ENCODE measurements at places on chromosomes 16 and 17.

- peak; percentile 41 for DNase-seq
These were observed 107.9 kb downstream of the SMG6 start for GRCh38 chr17:2195729-2196128.

DNA sequence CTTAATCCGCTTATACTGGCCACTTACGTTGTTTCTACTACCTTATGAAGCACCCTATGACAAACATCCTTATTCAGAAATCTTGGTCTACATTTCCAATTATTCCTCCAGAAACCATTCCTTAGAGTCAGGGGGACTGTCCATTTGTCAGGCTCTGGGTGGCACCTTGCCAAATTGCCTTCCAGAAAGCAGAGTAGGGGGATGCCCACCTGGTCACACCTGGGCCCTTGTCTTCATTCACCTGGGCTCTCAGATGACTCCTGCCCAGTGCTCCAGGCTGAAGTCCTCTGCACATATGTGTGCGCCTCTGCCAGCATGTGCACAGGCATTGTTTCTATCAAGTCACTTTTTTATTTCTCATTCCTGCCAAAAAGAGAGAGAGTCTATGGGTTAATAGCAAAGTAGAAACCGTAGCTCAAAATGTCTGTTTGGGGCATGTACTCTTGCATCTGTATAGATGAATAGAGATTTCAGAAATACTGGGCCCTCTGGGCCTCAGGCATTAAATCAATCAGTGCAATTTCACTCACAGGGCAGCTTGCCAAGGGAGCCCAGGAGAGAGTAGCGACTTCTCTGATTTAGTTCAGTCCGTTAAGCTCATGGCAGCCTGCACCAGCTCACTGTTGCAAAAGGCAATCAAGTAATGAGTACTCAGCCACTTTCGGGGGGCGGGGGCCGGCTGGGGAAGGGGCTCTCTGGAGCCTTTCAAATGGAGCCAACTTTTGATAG lies 104.7 kb downstream of the SOCS1 start:
- no peak for DNase-seq

- no peak for DNase-seq
These were observed 27.4 kb downstream of the IQCK start for GRCh38 chr16:19745286-19746010.

DNA sequence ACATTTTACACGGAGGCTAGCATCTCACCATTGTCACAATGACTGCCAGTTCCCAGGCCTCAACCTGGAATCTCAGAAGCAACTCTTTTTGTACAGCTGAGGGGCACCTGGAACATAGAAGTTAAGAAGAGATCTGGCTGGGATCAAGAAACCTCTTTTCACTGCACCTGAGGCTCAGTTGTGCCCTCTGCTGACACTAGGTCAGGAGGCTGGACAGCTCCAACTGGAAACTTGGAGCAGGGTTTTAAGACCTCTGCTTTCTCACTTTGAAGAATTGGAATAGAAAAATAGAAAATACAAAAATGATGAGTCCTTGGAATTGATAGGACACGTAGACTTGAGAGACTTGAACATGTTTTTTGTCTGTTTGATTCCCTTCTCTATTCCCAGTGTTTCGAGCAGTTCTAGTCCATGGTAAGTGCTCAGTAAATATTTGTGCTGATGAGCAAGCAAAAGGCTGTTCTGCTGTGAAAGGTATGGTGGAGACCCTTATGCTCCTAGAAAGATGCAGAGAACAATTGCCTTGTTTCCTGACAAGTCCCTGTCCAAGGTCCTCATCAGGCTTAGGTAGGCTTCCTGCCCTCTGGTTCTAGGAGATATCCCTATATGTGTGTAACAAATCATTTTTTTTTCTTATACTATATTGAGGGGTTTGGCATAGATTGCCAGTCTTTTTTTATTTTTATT lies 13.6 kb upstream of the PPM1D start:
- DNase-seq, result no peak

GRCh38 chr17:77877036-77877435 lies 81.5 kb upstream of the TNRC6C start:
- no peak for DNase-seq

- DNase-seq, result no peak
These were observed 43.4 kb upstream of the GSE1 start for GRCh38 chr16:85569615-85570212.

- DNase-seq, result no peak
These were observed 6.4 kb upstream of the ALOX15B start for GRCh38 chr17:8032442-8032841.

DNA sequence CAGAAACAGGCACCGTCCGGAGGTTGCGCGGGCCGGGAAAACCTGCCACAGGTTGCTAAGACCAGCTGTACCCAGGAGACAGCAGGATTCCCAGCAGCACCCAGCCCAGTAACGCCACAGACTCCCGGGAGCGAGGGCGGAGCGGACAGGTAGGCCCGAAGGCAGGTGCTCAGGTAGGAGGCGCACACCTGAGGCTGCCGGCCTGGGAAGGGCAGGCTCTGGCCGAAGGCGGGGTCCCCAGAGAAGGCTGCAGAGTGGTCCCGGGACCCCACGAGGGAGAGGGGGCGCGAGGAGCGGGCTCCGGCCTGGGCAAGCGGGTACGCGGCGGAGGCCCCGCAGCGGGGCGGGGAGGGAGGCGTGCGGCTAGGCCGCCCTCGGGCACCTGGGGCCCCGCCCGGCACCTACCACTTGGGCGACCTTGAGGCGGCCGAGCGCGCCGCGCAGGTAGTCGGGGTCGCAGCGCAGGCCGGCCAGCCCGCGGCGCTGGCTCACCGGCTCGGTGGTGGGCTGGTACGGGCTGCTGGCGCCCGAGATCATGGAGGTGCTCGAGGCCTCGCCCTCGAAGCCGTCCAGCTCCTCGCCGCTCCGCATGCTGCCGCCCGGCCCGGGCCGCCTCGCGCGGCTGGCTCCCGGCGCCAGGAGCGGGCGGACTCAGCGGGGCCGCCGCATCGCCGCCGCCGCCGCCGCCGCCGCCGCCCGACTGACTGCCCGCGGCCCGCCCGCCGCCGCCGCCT lies 441 bp downstream of the CMTM4 start:
- DNase-seq, result no peak

DNA sequence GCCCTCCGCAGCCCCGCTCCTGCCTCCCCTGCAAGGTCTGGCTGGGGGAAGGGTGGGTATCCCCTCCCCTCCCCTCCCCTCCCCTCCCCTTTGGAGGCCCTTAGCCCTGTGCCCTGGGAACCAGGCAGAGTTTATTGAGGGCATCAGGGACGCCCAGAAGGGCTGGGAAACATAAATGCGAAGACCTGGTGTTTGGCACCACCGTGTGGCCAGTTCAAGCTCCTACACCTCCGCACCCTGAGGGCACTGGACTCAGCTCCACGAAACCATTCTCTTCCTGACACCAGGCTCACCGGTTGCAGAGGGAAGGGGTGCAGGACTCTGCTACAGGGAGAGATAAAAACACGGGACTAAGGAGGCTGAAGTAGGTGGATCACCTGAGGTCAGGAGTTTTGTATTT lies 1.0 kb upstream of the AIPL1 start:
- DNase-seq, result peak; percentile 46

GRCh38 chr17:37844158-37844976 lies 79.8 kb upstream of the TBC1D3K start:
- peak; percentile 61 for DNase-seq

GRCh38 chr17:28133562-28133970 lies 91.1 kb downstream of the NLK start:
- no peak for DNase-seq

DNA sequence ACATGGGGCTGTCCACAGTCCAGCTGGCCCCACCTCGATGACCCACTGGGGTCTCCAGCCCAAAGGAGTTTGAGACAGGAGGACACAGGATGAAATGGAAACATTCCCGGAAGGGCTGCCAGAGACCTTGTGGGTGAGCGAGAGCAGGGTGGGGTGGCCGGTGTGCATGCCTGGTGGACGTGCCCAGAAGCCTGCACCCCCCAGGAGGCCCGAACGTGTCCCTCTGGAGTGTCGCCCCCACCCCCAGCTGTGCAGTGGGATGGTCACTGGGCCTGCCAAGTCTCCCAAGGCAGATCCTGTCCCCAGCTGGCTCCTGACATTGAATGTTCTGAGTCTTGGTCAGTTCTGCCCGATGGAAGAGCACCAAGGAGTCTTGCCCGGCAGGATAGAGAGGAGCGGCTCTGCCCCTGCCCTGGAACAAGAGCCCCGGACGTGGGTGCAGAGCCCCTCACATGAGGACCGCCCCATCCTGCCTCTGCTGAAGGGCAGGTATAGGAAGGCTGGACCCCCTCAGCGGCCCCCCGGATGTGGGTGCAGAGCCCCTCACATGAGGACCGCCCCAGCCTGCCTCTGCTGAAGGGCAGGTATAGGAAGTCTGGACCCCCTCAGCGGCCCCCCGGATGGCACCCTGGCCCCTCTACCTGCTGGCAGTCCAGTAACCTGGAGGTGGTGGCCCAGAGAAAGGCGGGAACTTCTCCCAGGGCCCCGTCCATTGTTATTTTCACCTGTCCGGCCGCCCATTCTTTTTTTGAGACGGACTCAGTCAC lies 3.1 kb upstream of the CAPN15 start:
- no peak for DNase-seq

- DNase-seq, result no peak
These were observed 3.2 kb upstream of the ELOB start for GRCh38 chr16:2779978-2780898.

- DNase-seq, result no peak
These were observed 143.9 kb downstream of the CCDC182 start for GRCh38 chr17:57601143-57601735.

DNA sequence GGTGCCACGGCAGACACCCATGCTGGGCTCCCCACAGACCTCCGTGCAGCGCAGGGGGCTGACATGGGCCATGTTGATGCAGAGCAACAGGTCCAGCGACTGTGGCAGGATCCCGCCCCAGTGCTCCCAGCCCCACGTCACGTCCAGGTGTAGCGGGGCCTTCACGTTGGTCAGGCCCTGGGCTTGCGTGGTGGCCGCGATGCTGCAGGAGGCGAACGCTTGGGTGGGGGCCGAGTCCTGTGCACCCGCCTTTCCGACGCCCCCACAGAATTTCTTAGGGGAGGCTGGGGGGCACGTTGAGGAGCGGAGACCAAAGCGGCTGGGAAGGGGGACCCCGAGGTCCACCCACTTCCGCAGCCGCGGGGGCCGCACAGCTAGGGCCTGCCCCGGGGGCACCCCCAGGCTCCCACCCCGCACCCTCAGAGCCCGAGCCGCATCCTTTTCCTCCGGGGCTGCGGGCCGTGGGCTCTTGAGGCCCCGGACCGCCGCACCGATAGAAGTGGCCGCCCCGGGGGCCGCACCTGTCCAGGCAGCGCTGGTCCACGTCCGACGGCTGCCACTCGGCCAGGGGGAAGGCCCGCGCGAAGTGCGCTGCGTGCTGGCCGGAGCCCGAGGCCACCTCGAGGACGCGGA lies 416 bp downstream of the METTL26 start:
- no peak for DNase-seq

GRCh38 chr16:82031116-82032084 lies 3.7 kb upstream of the HSD17B2 start:
- no peak for DNase-seq

GRCh38 chr17:51700011-51700760 lies 439.8 kb downstream of the UTP18 start:
- DNase-seq, result no peak

DNA sequence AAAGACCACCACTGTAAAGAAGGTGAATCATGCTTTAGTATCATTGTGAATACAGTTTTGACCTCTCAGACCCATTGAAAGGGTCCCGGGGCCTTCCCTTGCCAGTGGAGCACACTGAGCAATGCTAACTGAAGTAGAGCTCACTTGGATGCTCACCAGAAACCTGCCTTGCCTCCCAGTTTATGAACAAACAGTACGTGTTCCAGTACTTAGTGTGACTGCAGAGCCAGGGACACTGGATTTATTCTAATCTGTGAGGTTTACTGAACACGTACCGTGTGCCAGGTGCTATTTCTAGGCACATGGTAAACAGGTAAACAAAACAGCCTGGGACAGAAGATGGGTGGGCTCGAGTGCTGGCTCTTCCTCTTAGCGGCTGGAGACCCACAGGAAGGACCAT lies 79.6 kb downstream of the FOXL1 start:
- no peak for DNase-seq

DNA sequence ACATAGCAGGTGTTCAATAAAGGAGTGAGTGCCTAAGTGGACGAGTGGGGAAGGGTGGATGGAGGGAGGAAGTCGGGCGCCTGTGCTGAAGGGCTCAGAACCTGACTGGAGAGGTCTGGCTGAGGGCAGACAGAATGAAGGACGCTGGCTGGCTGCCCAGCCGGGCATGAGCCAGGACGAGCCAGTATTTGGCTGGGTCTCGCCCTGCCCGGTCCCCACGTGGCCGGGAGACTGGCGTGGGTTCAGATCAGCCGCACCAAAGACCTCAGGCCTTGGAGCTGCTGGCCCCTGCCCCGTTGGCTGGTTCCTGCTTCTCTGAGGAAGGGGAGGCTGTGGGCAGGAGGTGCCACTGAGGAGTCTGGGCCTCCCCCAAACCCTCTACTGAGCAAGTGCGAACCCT lies 79.8 kb downstream of the ENGASE start:
- DNase-seq, result no peak

GRCh38 chr16:88886845-88887521 lies 20.5 kb upstream of the PABPN1L start:
- no peak for DNase-seq

- no peak for DNase-seq
These were observed 59.5 kb upstream of the CDC42EP4 start for GRCh38 chr17:73371285-73371684.

DNA sequence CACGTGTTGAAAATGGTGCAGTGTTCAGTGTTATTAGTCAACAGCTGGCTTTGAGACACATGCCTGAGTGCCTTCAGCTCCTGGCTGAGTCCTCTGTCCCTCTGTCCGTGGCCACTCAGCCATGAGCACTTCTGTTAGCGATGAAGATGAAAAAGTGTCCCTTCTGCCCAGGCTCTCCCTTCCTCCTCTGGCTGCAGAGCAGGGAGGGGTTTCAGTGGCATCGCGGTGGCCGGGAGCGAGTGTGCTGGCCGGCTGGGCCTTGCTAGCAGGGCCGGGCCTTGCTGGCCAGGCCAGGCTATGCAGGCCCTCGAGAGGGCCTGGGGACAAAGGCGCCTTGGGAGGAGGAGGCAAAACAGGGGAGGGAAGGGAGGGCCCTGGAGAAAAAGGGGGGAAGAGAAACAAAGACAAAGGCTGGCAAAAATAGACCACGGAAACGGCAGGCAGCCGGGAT lies 47.7 kb downstream of the CMIP start:
- DNase-seq, result no peak

GRCh38 chr17:76053246-76054111 lies 18.8 kb downstream of the SRP68 start:
- no peak for DNase-seq

DNA sequence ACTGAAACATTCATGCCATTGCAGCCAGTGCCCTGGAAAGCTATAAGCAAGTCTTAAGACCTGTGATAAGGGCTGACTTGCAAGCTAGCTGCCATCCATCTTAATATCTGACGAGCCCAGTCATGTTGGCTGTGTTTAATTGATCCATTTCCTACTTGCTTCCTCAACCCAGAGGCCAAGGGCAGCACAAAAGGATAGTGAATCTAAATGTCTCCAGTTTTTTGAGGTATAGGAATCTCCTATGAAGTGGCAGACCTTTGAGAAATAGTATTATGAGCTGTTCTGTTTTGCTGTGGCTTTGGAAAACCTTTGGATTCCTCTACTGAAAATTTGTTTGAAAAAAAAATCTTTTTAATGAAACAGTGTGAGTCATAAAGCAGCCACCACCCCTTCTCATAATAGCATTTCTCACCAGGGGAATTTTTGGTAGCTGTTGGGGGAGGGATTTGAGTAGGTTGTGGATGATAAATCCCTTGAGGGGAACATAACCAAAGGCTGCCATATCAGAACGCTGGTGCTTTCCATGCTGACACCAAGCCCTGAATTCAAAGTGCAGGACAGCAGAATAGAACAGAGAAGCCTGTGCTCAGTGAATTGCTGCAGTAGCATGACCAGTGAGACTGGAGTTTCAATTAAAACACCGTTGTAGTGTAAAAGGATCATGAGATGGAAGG lies 12.9 kb downstream of the ZNRF1 start:
- no peak for DNase-seq

- no peak for DNase-seq
These were observed at the start of gene MT1B for GRCh38 chr16:56651586-56651985. MT1B (plus strand) TSS chr16:56651886; CDS start chr16:56651954, 68 bp downstream.

All from stimulated activated CD4-positive, alpha-beta T cell treated with anti-CD3 and anti-CD28 coated beads, Interleukin-4, amount 100 ng/mL, for 48 hours (primary cell).